Erythroblast (primary cell): ENCODE measurements at places on chromosomes 16 and 17.

DNA sequence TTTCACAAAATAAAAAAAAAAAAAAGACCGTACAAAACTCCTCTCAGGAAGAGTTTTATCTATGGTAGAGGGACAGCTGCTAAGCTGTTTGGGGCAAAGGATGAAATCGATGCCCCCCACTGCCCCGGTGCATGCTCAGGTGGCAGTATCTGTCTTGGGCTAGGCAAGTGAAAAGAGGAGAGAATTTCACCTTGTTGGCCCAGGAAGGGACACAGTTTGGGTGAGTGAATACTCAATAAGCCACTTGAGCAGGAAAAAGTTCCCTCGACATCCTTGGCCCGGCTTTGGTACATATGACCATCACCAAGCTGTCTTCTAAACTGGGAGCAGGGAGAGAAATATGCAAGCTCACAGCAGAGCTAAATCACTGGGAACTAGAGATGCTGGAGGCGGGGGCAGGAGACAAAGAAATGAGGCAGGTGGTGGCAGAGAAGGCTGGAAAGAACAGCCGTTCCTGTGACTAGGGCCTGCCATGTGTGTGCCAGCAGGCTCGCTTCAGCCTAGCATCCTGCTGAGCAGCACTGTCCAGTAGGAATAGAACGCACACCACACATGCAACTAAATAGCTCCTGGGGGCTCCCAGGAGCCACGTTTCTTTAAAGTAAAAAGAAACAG lies 8.2 kb upstream of the EIF1 start:
- DNase-seq, result no peak

GRCh38 chr16:68910051-68910450 lies 66.7 kb downstream of the TANGO6 start:
- DNase-seq, result no peak

DNA sequence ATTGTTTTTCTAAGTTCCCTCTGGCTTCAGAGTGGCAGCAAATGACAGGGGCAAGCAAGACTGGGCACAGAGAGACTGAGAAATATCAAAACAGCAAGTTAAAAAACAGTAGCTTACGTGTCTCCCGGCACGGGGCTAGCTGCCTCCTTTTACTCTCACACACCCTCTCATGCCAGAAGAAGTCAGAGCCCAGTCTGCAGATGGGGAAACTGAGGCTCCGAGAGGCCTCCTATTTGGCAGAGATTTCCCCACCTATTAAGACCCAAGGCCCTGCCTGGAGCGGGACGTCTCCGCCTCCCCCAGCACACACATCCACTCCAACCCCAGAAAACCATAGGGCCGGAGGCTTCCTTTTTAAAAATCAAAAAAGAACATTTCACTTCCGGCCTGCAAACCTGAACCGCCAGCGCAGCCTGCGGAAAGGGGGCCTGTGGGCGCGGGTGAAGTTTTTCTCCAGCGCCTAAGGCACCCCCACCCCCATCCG lies 832 bp downstream of the CARHSP1 start:
- DNase-seq, result peak; percentile 67

- DNase-seq, result no peak
Measured at GRCh38 chr17:67666710-67667109, 51.0 kb upstream of the NOL11 start.

DNA sequence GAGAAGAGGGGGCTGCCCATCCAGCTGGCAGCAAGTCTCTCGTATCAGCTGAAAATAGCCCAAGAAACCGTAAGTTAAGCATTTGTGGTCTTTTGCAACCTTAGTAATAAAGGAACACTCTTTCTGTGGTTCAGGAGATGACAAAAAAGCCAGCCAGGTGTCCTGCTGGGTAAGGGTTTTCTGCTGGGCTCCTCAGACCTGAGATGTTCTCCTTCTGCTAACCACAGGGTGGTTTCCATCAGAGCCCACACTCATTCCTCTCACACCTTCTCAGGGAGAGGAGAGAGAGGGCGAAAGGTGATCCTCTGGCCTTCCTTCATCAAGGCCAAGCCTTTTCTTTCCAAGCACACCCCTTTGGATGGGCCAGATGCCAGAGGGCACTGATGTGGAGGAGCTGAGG lies 70.7 kb downstream of the TEX14 start:
- no peak for DNase-seq

GRCh38 chr16:70770626-70771552 lies 30.1 kb downstream of the VAC14 start:
- DNase-seq, result peak; percentile 79

DNA sequence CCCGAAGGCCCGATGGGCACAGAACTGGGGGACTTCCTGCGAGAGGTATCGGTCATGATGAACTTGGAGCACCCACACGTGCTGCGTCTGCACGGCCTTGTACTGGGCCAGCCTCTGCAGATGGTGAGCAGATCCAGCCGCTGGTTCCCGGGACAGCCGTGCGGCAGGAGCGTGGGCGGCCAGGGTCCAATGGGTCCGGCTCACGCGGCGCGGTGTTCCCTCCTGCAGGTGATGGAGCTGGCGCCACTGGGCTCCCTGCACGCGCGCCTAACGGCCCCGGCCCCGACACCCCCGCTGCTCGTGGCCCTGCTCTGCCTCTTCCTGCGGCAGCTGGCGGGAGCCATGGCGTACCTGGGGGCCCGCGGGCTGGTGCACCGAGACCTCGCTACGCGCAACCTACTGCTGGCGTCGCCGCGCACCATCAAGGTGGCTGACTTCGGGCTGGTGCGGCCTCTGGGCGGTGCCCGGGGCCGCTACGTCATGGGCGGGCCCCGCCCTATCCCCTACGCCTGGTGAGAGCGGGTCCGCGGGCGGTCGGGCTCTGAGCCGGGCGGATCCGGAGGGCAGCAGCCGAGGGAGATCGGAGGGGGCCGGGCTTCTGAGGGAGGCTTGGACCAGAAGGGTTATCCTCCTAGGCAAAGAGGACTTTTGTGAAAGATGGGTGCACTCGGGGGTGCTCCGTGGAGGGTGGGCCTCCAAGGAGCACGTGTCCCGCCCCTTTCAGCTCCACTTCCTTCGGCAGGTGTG lies 3.0 kb downstream of the TNK1 start:
- peak; percentile 45 for DNase-seq

DNA sequence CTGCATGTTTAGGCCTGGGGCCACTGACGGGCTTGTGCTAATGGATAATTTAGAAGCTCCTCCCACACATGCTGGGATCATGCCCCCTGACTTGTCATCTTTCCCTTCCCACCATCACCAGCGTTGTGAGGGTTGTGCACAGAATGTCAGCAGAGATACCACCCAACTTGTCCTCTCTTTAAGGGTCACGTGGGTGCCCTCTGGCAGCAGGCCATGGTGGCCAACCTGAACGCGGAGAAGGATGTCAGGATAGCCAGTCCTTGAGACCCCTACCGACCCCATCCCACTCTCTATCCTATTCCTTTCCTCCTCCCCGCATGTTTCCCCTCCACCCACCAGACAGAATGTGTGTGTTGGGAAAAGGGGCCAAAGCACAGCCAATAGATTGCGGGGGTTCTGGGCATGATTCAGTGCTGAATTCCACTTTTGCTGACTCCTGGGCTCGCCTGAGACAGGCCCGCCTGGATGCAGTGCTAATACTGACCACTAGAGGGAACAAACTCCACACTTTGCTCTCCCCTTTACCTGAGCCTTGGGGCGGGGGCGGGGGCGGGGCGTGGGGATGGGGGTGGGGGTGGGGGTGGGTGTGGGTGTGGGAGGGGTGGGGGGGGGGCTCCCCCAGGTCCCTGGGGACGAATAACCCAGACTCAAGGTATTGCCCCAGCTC lies at the start of gene GH2:
Gene GH2 (minus strand): TSS at position 10 of the 667 bp plus-strand sequence. CDS start 143 bp downstream, outside the sequence.
- no peak for DNase-seq

- DNase-seq, result no peak
Measured at GRCh38 chr16:28010671-28011070, 52.8 kb downstream of the GSG1L start.

GRCh38 chr16:78608305-78608776 lies 508.9 kb downstream of the WWOX start:
- no peak for DNase-seq

GRCh38 chr17:2113279-2113622 lies 58.3 kb downstream of the HIC1 start:
- no peak for DNase-seq

DNA sequence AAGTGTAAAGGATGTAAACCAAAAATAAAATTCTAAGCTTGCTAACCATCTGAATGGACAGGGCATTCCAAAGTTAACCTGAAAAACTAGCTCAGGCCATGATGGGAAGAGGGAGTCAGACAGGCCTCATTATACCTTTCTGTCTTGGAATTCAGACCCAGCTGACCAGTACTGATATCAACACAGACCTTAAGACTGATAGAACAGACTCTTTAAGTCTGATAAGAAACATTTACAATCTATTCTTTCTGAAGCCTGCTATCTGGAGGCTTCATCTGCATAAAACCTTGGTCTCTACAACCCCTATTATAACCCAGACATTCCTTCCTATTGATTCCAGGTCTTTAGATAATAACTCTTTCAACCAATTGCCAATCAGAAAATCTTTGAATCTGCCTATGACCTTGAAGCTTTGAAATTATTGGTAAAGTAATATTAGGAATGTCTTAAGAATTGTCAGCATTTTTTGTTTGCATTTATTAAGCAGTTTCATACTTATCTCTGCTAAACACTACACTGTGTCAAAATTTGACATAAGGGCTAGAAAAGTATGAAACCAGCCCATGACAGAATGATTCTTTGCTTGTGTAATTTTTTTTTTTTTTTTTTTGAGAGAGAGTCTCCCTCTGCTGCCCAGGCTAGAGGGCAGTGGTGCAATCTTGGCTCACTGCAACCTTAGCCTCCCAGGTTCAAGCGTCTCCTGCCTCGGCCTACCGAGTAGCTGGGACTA lies 12.9 kb upstream of the PRSS54 start:
- peak; percentile 68 for DNase-seq

DNA sequence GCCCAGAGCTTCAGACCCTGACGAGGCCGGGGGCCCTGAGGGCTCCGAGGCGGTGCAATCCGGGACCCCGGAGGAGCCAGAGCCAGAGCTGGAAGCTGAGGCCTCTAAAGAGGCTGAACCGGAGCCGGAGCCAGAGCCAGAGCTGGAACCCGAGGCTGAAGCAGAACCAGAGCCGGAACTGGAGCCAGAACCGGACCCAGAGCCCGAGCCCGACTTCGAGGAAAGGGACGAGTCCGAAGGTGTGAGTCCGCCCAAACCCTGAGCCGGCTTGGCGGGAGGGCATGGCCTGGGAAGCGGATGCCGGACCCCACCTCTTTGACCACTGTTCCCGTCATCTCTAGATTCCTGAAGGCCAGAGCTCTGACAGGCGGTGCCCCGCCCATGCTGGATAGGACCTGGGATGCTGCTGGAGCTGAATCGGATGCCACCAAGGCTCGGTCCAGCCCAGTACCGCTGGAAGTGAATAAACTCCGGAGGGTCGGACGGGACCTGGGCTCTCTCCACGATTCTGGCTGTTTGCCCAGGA lies 4.4 kb downstream of the NOL3 start:
- no peak for DNase-seq

DNA sequence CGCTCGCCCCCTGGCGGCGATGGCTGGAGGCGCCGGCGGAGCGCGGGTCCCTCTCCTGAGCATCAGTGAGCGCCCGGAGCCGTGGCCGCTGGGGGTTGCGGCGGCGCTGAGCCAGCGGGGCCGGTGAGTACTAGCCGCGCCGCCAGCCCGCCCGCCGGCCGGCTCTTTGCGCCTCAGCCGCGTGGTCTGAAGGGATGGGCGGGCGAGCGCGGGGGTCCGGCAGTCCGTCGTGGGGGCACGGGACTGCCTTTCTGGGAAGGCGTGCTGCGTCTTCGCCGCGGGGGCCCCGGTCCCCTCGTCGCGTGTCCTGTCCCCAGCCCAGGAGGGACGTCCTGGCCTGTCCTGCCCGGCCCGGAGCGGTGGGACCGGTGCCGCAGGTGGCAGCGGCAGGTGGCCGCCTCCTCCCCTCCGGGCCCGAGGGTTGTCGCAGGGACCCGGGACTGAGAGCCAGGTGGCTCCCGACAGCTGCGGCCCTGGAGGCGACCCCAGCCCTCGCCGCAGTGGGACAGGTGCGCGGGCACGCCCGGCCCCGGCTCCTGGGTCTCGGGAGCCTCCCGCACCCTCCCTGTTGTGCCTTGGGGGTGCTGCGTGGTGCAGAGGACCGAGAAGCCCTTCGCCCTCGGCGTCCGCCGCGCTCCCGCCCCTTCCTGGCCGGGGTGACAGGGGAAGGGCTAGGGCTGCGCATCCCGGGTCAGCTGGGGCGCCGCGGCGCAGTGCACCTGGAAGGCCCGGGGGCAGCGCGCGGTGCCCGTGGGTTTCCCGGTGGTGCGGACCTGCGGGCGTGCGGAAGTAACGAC lies at the start of gene SPECC1:
Gene SPECC1 (plus strand): TSS at position 58 of the 797 bp plus-strand sequence. CDS start 87,293 bp downstream, outside the sequence.
- DNase-seq, result peak; percentile 94

GRCh38 chr16:28943281-28943680 lies 7.5 kb upstream of the NFATC2IP start:
- DNase-seq, result no peak

DNA sequence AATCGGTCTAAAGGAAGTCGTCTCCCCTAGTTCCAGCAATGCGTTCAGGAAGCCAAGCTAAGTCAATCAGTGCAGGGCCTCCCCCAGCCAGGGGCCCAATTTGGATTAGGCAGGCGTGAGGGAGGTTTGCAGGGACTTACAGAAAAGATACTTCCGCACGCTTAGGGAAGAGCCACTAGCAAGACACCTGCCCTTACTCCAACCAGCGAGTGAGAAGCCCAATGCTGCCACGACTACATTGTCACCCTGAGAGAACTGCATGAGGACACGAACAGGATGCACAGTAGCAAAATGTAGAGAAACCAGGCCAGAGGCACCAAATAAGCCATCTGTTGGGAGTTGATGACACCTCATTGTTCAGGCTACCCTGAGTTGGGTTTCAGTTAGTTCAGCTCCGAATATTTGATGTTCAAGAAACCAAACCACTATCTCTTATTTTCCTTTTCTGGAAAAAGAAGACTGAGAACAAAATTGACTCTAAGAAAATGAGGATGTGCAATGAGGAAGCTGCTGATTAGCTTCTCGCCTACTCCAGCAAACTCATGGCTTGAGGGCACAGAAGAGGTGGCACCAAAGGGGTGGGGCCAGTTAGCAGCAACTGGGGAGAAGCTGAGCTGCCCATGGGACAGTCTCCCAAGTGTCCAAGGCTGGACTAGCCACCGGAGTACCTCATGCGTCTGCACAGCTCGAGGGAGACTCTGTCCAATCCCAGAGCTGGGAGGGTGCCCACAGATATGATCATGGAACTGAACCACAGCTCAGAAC lies 29.3 kb downstream of the TK2 start:
- DNase-seq, result no peak
